ENCODE measurements at places on chromosomes 1 and 21.

DNA sequence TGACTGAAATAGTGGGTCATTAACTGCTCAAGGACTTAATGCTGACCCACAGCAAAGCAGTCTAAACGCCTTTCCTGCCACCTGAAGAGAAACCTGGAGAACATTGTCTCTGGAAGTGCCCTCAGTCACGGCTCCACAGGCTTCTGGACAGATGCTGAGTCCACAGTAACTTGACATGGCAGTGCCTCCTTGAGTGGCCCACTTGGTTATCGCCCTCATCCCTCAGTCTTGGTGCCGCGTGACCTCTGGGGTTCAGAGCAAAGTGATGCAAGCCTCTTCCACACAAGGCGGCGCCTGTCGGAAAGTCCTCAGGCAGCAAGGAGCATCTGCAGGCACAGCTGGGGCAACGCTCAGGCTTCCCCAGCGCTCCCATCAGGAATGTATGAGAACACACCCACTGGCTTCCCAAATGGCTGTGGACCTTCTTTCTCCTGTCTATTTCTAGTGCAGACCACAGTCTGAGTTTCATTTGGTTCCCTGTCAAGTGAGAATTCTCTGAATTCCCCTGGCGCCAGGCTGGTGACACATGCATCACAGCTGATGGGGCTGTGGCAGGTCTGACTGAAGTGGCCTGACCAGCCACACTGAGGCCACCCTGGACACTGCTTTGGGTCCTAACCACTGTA is 13.0 kb upstream of the ANGPTL7 start:
- no peak for DNase-seq

DNA sequence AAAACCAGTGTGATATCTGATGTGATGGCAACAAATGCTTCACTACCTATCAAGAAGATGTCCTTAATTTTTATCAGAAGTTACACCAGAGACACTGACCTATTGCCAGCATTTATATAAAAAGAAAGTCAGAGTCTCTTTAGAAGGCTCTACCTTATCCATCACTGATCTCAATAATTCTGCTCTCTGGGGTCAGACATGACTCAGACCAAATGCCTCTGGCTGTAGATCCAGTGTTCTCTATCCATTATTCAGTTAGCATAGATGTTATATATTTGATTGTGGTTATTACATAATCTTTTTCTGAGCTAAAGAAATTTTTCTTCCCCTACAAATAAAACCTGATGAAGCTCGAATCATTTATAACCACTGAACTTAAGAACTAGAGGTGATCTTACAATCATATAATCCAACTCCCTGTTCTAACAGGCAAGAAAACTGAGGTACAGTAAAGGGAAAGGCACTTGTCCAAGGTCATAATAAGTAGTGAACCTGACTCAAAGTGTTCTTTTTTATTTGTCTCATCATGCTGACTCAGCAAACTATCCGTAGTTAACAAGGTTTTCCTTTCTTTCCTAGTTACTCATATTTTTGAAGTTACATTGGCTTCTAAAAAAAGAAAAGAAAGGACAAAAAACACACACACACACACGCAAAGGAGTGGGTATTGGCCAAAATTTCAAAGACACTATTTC is 43.6 kb upstream of the ESRRG start:
- no peak for DNase-seq

- no peak for DNase-seq
Observed at GRCh38 chr1:22041505-22041904, 11.0 kb upstream of the CDC42 start.

DNA sequence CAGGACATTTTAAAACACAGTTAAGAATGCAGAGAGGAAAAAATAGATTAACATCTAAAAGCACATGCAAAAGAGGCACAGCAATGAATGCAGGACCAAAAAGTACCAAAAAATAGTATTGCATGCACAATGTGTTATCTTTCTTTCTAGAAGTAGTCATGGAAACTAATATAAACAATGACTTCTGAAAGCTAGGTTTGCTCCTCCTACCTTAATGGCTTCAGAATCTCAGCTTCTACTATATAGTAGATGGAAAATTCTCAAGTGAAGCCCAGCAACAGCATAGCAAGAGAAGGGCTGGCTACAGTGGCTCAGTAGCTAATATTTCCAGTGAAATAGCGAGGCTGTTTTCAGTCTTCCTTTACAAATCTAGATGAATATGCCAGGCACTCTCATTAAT is 125.1 kb downstream of the CRB1 start:
- DNase-seq = no peak

DNA sequence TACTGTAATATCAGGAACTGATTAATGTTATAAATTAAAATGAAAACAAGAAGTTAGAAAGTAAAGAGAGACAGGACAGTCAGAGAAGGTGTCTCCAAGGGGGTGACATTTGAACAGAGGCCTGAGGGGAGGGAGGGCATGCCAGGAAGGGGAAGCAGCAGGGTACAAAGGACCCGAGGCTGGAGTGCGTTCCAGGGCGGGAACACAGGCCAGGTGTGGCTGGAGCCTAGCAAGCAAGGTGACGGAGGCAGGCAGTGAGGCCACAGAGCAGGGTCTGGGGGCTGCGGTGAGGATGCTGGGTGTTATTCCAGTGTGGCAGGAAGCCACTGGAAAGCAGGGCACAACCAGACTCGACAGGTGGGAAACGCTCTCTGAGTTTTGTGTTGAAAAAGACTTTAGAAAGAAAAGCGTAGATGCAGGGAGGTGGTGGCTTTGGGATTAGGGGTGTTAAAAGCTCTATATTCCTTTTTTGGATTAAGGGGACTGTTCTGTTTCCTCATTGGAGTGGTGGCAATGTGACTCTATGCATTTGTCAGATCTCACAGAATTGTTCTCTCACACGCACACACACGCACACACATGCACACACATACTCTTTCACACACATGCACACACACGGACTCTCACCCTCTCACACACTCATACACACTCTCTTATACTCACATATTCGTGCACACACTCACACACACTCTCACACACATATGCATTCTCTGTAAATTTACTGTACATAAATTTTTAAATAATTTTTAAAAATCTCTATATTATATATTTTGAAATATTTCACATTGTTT is 124.5 kb downstream of the GLIS1 start:
- DNase-seq = no peak

DNA sequence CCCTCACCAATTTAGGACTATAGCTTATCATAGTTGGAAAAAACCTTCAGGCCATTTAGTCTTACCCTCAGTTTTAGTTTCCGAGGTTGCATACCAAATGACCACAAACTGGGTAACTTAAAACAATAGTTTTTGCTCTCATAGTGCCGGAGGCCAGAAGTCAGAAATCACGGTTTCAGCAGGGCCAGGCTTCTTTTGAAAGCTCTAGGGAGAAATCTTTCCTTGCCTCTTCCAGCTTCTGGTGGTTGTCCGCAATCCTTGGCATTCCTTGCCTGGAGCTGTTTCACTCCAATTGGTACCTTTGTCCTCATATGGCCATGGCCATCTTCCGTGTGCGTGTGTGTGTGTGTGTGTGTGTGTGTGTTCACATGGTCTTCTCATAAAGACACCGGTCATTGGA is 12.4 kb upstream of the PLXNA2 start:
- DNase-seq = no peak

- DNase-seq = no peak
Observed at GRCh38 chr1:41862384-41863221, 56.1 kb downstream of the HIVEP3 start.

DNA sequence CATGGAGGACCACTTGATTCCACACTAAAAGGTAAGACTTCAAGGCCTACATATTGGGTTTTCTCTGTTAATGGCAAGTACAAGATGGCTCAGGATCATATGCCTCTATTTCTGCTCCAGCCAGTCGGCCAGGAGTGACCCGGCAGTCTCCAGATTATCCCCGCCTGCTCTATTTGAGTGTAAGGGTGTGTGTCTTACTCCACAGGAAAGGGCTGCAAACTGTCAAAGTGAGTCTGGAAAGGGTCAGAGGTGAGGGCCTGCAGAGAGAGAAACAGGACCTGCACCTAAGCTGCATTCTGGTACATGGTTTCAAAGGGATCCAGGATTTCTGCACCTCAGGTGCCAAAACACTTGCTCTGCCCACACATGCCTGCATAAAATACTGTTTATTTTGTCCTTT is 9.2 kb downstream of the ZNF692 start:
- no peak for DNase-seq

- DNase-seq = peak; percentile 61
Observed at GRCh38 chr21:45154511-45155508, 80.4 kb downstream of the ADARB1 start.

- no peak for DNase-seq
Observed at GRCh38 chr1:113534130-113534817, 144.0 kb downstream of the MAGI3 start.

DNA sequence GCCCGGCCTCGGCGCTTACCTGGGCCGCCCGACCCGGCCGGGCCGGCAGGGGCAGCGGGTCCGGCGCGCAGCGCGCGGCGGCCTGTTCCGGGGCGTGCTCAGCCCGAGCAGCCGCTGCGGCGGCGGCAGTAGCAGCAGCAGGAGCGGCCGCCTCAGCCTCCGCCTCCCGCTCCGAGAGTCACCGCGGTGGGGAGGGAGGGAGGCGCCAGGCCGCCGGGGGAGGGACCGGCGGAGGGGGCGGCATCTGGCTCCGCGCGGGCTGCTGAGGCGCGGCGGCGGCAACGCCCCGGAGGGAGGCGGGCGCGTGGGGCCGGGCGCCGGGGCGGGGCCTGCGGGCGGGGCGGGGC is at the start of gene CTNNBIP1:
Gene CTNNBIP1 (minus strand): TSS at position 194 of the 347 bp plus-strand sequence. CDS start 38,205 bp downstream, outside the sequence.
- no peak for DNase-seq

GRCh38 chr1:33429856-33430691 is 821 bp downstream of the PHC2 start:
- peak; percentile 50 for DNase-seq

All from CD4-positive, alpha-beta T cell treated with Interleukin-6 for 4 hours (primary cell).